Endothelial cell (in vitro differentiated cells): ENCODE measurements at places on chromosomes 1 and 21. TPM values are rescaled to one million over a fixed set of nuclear protein-coding genes. Genes with fewer than 3 reads are reported as not detected.
A peak's percentile ranks its signal among the peaks of the same experiment; 100 is the strongest.

GRCh38 chr1:34740161-34740868 is 14.5 kb upstream of the GJB5 start:
- H3K27me3 ChIP-seq: peaks cover 7% of the 10 kb centered on the region
- H3K4me3 ChIP-seq: no peak overlapping the region
- no peak overlapping the region for H3K27ac ChIP-seq
- DNase-seq: no peak
- no peaks in the 10 kb centered on the region for H3K36me3 ChIP-seq
- peaks cover 4% of the 10 kb centered on the region for H3K4me1 ChIP-seq

DNA sequence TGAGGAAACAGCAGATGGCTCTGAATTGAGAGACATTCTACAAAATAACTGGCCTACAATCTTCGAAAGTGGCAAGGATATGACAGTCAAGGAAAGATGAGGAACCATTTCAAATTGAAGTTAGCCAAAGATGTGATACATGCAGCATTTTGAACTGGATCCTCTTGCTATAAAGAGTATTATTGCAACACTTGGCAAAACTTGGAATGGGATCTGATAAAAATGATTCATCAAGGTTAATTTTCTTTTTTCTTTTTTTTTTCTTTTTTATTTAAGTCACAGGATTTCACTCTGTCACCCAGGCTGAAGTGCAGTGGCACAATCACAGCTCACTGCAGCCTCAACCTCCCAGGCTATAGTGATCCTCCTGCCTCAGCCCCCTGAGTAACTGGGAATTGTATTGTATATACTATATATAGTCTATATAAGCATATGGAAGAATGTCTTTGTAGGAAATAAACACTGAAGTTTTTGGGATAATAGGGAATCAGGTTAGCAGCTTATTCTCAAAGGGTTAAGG is 49.8 kb upstream of the GJA8 start:
- no peak for DNase-seq
- peaks cover 11% of the 10 kb centered on the region for H3K4me1 ChIP-seq
- no peaks in the 10 kb centered on the region for H3K36me3 ChIP-seq

DNA sequence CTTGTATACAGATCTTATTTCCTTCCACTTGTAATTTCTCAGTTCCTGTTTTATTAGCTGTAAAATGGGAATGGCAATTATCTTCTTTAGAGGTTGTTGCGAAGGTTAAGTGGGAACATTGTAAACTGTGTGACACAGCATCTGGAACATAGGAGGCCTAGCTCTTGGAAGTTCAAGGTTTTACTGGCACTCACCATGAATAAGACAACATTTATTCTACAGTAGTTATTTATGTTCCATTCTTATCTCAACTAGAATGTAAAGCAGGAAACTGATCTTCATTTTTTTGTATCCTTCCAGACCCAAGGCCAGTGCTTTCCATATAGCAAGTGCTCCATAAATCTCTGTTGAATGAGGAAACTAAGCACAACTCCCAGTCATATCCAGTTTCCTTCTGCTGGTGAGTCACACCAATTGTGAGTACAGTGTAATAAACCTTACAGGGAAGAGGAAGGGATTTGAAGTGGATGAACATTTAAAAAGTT is 1.4 kb downstream of the BCL10 start:
- peak overlapping the region; percentile 94 for H3K27ac ChIP-seq
- peaks cover 37% of the 10 kb centered on the region for H3K4me1 ChIP-seq
- no peak for DNase-seq
- peak overlapping the region; percentile 93 for H3K4me3 ChIP-seq
- peaks cover 11% of the 10 kb centered on the region for H3K27me3 ChIP-seq

DNA sequence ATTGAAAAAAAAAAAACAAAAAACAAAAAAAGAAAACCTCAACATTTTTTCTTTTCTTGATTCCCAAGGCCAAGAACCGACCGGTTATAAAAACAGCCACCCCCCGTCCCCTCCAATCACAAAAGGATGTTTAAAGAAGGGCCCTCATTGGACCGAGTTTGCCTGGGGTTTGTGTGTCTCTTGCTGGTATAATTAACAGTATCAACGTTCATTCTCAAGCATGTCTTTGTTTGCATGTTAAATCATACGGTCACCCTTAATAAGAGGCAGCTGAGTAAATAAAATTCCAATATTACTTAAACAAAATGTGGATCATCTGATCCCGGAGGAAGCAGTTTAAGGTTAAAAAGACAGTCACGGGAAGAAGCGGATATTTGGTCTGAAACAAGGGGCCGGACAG is 201.1 kb downstream of the PRDM2 start:
- no peaks in the 10 kb centered on the region for H3K27me3 ChIP-seq
- no peak overlapping the region for H3K4me3 ChIP-seq
- no peaks in the 10 kb centered on the region for H3K36me3 ChIP-seq
- no peaks in the 10 kb centered on the region for H3K4me1 ChIP-seq

OR10Z1 gene
- total RNA-seq: not detected

DNA sequence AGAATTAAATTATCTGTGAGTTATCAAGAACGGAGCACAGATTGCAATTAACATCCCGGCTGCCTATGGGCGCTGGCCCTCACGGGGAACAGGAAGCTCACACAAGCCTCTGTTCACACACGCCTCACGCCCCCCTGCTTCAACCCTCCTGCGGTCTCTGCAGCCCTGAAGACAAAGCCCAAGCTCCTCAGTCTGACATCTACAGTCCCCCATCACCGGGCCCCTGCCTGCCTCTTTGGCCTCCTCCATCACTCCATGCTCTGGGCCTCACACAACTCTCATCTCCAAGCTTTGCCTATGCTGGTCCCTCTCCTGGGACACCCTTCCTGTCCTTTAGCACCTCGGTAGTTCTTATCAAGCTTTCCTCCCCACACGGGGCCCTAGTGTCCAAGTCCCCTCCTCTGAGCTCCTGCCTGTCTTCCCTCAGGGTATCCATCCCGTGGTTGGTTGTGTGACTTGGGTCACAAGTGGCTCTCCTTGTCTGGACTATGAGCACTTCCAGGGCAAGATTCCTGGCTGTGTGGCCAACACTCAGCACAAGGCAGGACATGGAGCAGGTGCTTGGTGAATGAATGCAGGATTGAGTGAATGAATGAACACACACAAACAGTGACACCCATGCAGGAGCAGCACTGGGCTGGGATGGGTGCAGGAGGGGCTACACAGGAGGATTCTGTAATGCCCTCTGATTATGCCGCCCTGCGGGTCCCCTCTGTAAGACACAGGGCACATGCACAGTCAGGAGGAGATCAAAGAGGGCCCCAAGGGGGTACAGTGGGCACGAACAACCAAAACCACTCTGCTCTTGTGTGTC is 116.1 kb downstream of the DMRTB1 start:
- H3K27me3 ChIP-seq: peaks cover 2% of the 10 kb centered on the region
- no peaks in the 10 kb centered on the region for H3K36me3 ChIP-seq
- no peak for DNase-seq
- no peaks in the 10 kb centered on the region for H3K4me1 ChIP-seq
- H3K4me3 ChIP-seq: no peak overlapping the region

DNA sequence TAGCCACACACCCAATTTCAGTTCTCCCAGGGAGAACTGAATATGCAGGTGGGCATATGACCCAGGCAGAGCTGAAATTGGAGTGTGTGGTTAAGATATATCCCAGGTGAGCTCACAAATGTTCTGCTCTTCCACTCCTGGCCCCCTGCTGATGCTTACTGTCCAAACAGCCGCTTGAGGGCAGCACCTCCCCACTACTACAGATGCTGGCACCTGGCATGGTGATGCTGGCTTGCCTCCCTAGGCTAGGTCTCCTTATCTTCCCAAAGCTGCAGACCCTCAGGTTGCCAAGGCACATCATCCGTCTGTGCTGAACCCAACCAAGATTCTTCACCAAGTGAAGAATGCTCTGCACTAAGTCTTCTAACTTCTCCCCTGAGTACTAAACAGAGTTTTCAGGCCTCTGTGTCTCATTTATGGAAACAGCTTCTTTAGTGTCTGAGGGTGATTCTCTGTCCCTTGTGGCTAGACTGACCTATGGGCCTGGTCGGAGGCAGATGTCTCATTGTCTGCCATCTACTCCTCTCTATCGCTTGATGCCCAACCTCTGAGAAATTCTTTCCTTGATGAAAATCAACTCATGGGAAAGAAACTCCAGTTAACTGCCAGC is 27.2 kb downstream of the XCL1 start:
- H3K27me3 ChIP-seq: no peaks in the 10 kb centered on the region
- no peaks in the 10 kb centered on the region for H3K4me1 ChIP-seq
- no peak overlapping the region for H3K27ac ChIP-seq
- H3K36me3 ChIP-seq: no peaks in the 10 kb centered on the region

- no peak overlapping the region for H3K27ac ChIP-seq
- no peaks in the 10 kb centered on the region for H3K4me1 ChIP-seq
- no peak overlapping the region for H3K4me3 ChIP-seq
- no peaks in the 10 kb centered on the region for H3K36me3 ChIP-seq
- DNase-seq: no peak
Measured at GRCh38 chr1:33893147-33893830, 29.4 kb downstream of the HMGB4 start.

- H3K27ac ChIP-seq: peak overlapping the region; percentile 92
- peaks cover 10% of the 10 kb centered on the region for H3K36me3 ChIP-seq
- peak overlapping the region; percentile 8 for H3K4me3 ChIP-seq
- peaks cover 6% of the 10 kb centered on the region for H3K27me3 ChIP-seq
- DNase-seq: no peak
- peaks cover 87% of the 10 kb centered on the region for H3K4me1 ChIP-seq
Measured at GRCh38 chr1:226674892-226675714, 64.0 kb downstream of the ITPKB start.

DNA sequence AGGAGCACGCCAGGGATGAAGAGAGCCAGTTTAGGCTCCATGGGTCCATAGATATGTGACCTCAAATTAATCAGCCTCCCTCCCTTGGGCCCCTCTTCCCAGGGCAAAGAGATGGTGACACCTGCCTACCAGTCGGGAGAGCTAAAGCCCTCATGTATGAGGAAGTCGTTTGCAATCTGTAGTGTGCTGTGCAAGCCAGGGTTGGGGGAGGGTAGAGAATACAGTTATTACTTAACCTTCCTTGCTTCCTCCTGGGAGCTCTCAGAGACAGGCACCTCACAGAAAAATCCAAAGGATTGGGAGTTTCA is 4.0 kb downstream of the PGLYRP4 start:
- H3K36me3 ChIP-seq: peaks cover 5% of the 10 kb centered on the region
- H3K27me3 ChIP-seq: peaks cover 8% of the 10 kb centered on the region
- H3K27ac ChIP-seq: peak overlapping the region; percentile 82
- peaks cover 65% of the 10 kb centered on the region for H3K4me1 ChIP-seq
- H3K4me3 ChIP-seq: peak overlapping the region; percentile 11

DNA sequence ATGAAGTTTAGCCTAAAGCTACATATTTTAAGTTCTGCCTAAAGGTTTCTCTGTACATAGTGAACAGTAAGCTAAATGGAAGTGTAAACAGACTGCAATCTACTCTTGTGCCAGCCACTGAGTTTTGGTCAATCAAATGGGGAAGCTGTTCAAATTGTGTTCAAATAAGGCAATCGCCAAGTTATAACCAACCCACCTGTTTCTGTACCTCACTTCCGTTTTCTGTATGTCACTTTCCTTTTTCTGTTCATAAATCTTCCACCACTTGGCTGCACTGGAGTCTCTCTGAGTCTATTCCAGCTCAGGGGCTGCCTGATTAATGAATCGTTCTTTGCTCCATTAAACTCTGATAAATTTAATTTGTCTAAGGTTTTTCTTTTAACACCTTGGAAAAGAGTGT is 10.8 kb upstream of the THEM4 start:
- no peak overlapping the region for H3K4me3 ChIP-seq
- no peak for DNase-seq
- H3K4me1 ChIP-seq: peaks cover 5% of the 10 kb centered on the region
- no peaks in the 10 kb centered on the region for H3K36me3 ChIP-seq
- no peak overlapping the region for H3K27ac ChIP-seq

- no peaks in the 10 kb centered on the region for H3K27me3 ChIP-seq
- H3K4me1 ChIP-seq: no peaks in the 10 kb centered on the region
- DNase-seq: no peak
- no peak overlapping the region for H3K27ac ChIP-seq
- H3K36me3 ChIP-seq: no peaks in the 10 kb centered on the region
Measured at GRCh38 chr21:44499211-44499560, 40.8 kb downstream of the KRTAP10-1 start.

GRCh38 chr21:43573921-43574320 is 85.4 kb downstream of the HSF2BP start:
- peaks cover 8% of the 10 kb centered on the region for H3K36me3 ChIP-seq
- H3K4me1 ChIP-seq: peaks cover 13% of the 10 kb centered on the region
- DNase-seq: no peak
- H3K4me3 ChIP-seq: no peak overlapping the region

FCRL5 gene
- total RNA-seq: not detected

DNA sequence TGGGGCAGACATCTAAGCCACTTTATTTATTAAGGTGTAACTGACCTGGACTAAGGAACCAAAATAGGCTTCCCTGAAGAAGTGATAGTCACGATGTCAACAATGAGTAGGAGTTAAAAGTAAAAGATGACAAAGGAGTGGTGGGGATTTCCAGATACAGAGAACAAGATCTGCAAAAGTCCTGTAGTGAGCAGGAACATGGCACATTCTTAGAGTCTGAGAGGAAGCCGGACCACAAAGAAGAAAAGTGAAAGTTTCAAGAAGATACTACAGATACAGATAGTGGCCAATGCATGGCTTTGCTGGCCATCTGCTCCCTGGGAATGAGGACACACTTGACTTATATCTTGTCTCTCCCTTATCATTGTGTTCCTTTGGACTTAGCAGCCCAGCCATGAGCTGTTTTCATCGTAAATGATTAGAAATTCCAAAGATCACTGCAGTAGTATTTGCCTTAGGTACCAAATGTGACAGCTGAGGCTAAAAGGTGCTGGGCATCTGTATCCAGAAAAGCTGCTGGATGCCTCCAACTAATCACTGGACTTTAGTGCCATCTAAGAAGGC is 302.4 kb upstream of the NR5A2 start:
- H3K27me3 ChIP-seq: no peaks in the 10 kb centered on the region
- no peak overlapping the region for H3K4me3 ChIP-seq
- no peak for DNase-seq
- H3K27ac ChIP-seq: no peak overlapping the region
- peaks cover 10% of the 10 kb centered on the region for H3K4me1 ChIP-seq

DNA sequence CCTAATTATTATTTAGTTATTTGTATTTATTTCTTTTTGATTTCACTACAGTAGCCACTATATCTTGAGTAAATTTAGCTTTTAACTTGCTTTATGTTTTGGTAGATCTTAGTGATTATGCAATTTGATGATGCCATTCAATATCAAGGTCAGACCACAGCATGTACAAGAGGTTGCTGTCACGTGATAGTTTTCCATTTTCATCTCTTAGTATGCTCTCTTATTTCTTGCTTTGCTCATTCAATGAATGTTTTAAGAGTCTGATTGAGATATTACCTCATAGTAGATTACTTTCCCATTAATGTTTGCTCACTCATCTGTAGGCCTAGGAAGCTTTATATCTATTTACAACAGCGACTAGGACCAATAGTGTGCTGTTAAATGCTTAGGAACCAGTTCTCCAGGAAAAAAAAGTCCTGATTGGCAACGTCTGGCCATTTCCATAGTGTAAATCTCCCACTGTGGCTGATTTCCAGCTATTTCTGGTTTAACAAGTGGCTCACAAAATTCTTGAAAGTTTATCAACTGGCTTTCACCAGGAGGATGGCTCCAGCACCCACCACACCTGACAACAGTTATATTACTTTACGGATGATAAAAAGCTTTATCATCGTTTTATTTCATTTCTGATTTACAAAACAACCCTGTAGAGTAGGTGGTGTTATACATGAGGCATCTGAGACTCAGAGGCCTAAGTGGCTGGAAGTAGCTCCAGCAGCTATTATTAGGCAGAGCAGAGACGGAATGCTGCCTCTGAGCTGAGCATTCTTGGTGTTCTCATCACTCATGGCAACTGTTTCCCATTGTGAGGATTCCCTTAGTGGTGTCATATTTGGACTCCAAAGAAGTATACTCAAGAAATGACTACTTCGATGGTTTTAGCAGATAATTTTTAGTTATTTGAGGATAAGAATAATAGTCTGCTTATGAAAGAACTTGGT is 235.2 kb downstream of the DISC1 start:
- no peaks in the 10 kb centered on the region for H3K36me3 ChIP-seq
- no peak overlapping the region for H3K27ac ChIP-seq

EFCAB7 gene
- 4.7 TPM for total RNA-seq

ODR4 gene
- 19.3 TPM for total RNA-seq

SGIP1 gene
- 32.8 TPM for total RNA-seq

CZIB gene
- 65.0 TPM for total RNA-seq
